ENCODE measurements at places on chromosomes 3 and 15.
A peak's percentile ranks its signal among the peaks of the same experiment; 100 is the strongest.

GRCh38 chr3:141241616-141242376 lies 10.2 kb downstream of the PXYLP1 start:
- peak; percentile 62 for DNase-seq

GRCh38 chr3:147301781-147302180 lies 104.6 kb downstream of the ZIC4 start:
- DNase-seq = no peak

DNA sequence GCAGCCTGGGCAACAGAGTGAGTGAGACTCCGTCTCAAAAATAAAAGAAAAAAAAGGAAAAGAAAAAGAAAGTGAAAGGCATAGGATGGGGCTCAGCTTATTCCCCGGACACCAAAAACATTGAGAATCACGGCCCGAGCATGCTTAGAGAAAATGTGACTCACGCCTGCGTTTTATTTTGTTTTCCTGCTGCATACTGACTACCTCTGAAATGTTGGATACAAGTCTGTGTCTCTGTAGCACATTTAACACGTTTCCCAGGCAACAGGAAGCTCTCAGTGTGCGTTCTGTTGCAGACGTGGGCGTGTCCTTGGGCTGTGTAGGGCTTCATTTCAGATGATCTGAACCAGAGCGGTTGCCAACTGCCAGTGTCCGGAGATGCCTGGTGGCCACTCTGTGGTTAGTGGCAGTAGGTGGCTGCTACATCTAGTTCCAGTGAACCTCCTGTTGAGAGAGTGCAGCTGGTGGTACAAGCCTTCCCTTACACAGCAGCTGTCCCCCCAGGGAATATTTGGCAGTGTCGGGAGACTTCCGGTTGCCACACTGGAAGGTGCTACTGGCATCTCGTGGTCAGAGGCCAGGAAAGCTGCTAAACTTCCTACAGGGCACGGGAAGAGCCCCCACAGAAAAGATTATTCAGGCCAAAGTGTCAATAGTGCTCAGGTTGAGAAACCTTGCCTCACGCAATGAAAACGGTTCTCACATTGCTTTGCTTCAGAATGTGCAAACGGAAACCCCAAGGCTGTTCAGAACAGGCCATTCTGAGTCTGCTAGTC lies 3.0 kb downstream of the SLC51A start:
- peak; percentile 89 for DNase-seq

- no peak for DNase-seq
Observed at GRCh38 chr3:46561951-46562350, 4.2 kb downstream of the LRRC2 start.

GRCh38 chr3:46280105-46280797 lies 38.0 kb downstream of the CCR3 start:
- no peak for DNase-seq

Measured in osteocyte (in vitro differentiated cells).